ENCODE measurements at places on chromosomes 2 and 18. TPM values are rescaled to one million over a fixed set of nuclear protein-coding genes. Genes with fewer than 3 reads are reported as not detected.

MAPK4 gene
- total RNA-seq: not detected

PSD4 gene
- 85.9 TPM for total RNA-seq

PID1 gene
- total RNA-seq: not detected

UNC80 gene
- not detected for total RNA-seq

CABLES1 gene
- total RNA-seq: 0.12 TPM

IL1RL2 gene
- 0.30 TPM for total RNA-seq

CFAP210 gene
- total RNA-seq: not detected

CHRND gene
- not detected for total RNA-seq

LRRC30 gene
- not detected for total RNA-seq

ATG16L1 gene
- total RNA-seq: 24.2 TPM

Data from activated naive CD4-positive, alpha-beta T cell treated with anti-CD3 and anti-CD28 coated beads for 36 hours (primary cell).